ENCODE measurements at places on chromosomes 2 and 18. TPM values are rescaled to one million over a fixed set of nuclear protein-coding genes. Genes with fewer than 3 reads are reported as not detected.

The IL1B gene
- 0.18 TPM for total RNA-seq

The IHH gene
- total RNA-seq = 0.04 TPM

The CAVIN2 gene
- total RNA-seq = 34.9 TPM

The DSG3 gene
- total RNA-seq = not detected

The TSHZ1 gene
- 16.0 TPM for total RNA-seq

The SULT1C2 gene
- 0.13 TPM for total RNA-seq

The ABCB11 gene
- 0.04 TPM for total RNA-seq

DNA sequence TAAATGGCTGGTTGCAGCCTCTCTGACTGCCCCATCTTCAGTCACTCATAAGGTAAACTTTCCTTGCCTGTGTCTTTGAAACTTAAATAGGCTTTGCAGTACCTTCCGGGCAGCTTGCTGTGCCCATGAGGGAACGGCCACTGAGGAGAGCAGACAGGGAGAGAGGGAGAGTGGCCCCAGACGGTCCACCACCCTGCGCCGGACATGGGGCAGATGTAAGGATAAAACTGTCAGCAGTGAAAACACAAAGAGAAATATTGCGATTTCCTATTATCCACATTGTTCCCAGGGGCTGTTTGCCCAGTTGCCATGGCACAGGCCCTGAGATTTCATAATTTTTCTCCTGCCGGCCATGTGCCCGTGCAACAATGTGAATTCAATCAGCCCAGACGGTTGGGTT lies 265.9 kb upstream of the SALL3 start:
- DNase-seq = no peak

GRCh38 chr2:70965506-70965905 lies 12.9 kb upstream of the ANKRD53 start:
- DNase-seq = no peak

DNA sequence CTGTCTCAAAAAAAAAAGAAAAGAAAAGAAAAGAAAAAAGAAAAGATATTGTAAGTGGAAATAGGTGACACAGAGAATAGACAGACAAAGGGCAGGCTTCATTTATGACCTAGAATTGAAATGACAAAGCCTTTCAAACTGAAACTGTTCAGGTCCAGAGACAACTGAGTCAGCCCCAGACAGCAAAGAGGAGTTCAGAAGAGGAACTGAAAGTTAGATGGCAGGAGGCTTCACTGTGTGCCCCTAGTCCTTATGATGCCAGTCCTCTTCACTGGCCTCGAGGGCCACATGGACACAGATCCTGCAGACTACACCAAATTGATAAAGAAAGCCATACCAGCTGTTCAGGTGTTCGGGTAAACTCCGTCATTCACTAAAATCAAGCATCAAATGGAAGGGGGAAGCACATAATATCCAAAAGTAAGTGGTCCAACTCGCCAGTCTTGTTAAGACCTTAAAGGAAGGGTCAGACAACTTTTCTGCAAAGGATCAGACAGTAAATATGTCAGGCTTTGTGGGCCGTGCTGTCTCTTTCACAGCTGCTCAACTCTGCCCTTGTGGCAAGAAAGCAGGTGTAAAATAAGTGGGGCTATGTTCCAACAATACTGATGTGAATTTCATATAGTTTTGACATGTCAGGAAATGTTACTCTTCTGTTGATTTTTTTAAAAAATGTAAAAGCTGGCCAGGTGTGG lies 231.9 kb upstream of the MGAT5 start:
- no peak for DNase-seq

- no peak for DNase-seq
Observed at GRCh38 chr18:56835331-56835730, 184.2 kb downstream of the WDR7 start.

DNA sequence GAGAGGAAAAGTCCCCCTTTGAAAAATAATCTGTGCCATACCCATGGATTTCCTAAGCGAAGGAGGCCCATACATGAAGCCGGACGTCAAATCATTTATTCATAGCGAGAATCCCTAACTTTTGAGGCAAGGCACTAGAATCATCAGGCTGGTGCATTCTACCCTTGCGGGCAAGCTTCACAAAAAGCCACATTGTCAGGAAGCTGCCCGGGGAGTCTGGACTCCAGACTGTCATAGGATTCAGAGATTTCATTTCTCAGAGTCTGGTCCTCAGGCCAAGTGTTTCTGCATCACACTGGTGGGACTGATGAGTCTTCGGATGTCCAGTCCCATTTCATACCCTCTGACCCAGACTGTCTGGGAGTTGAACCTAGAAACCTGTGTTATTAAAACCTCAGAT lies 8.9 kb downstream of the SLC9A4 start:
- DNase-seq = no peak

DNA sequence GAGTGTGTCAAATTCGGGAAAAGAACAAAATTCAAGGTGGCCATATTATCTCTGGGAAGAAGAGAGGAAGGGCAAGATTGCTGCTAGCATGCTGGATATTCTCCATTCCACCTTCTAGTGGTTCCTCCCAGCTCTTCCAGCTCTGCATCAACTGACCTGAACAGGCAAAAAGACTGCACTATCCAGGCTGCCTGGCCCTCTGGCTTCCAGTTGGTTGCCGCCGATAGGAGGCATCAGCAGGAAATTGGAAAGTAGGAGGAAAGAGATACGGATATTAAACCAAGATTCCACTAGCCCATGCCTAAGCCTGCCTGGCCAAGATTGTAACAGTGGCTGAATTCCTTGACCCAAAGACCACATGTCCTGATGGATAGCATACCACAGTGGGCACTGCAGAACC lies 1.7 kb upstream of the RTTN start:
- DNase-seq = no peak

DNA sequence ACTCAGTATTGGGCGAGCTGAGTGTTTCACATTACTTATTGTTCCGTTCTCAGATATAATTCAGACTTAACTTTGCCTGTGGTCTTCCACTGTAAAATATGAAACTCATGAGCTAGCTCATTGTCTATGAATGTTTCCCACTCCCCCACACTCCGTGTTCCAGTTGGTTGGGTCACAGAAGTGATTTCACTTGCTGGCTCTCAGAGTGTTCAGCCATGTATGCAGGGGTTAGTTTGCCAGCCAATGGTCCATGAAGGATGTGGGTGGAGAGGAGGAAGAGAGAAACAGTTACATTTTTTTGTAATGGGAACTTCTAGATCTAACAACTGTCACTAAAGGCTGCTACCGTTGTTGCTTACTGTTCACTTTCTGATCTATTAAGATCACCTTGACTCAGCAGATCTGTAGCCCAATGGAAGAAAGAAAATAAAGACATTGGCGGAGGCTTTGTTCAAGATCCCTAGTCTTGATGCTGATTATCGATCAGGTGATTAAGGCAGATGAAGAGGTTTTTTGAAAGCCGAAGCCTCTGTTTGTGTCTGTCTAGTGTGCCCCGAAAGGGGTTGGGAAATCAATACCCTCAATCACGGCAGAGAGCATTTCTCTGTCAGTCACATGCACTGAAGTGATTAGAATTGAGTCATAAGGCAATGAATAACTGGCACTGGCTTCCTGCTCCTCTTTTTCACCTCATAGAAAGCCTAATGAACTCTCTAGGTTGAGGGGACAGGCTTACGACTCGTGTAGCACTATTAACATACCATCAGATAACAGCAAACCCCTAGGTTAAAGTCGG lies 279.7 kb upstream of the FIGN start:
- peak; percentile 68 for DNase-seq

- DNase-seq = no peak
Observed at GRCh38 chr2:61690078-61690596, 152.0 kb upstream of the XPO1 start.

GRCh38 chr2:30136764-30137444 lies 9.9 kb upstream of the YPEL5 start:
- DNase-seq = no peak

- DNase-seq = no peak
Observed at GRCh38 chr18:12883372-12883683, 709 bp downstream of the PTPN2 start.

GRCh38 chr2:177264209-177264692 lies 276 bp downstream of the NFE2L2 start:
- DNase-seq = peak; percentile 69

DNA sequence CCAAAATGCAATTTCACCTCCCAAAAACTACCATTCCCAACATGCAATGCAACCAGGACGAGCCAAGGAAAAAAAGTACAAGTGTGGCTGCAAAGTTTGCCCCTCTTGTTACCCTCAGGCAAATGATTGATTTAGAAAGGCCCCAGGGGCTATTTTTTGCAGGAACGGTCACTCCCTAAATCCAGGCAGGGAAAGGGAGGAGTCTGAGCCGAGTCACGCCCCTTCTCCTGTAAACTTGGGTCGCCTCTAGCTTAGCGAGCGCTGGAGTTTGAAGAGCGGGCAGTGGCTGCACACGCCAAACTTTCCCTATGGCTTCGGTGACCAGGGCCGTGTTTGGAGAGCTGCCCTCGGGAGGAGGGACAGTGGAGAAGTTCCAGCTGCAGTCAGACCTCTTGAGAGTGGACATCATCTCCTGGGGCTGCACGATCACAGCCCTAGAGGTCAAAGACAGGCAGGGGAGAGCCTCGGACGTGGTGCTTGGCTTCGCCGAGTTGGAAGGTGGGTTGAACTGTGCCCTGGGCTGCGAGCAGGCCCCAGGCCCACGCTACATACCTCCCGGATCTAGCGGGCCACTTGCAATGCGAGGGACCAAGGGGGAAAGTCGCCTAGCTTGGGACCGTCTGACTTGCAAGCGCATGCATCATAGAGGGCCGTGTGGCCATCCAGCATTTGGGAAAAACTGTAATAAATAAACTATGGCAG lies at the start of gene GALM:
Gene GALM, plus strand, starts transcription at position 261 of the 702 bp plus-strand sequence. Its CDS starts 48 bp downstream, at position 309.
- DNase-seq = peak; percentile 98

- DNase-seq = peak; percentile 11
Observed at GRCh38 chr2:60215386-60215901, 338.0 kb downstream of the BCL11A start.
